ENCODE measurements at places on chromosomes 11 and 22.

- DNase-seq = no peak
Measured at GRCh38 chr11:15280393-15280792, 165.7 kb downstream of the INSC start.

DNA sequence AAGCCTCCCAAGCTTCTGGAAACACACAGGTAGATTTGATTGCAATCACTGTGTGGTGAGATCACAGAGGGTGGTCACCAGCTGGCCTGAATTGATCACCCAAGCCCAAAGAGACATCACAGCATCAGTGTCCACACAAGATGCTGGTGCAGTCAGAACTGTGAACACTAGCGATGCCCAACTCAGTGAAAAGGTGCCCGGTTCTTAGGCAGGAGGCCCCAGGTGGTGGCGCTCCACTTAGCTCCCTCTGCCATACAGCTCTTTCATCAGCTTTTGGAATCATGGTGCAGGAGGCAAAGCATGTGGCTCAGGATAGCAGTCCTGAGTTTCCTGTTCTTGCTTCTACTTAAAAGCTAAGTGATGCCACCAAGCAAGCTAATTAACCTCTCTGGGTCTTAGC lies 11.1 kb downstream of the DGCR2 start:
- no peak for DNase-seq

- DNase-seq = no peak
Measured at GRCh38 chr11:68998390-68998911, 14.6 kb downstream of the MRGPRF start.

- peak; percentile 10 for DNase-seq
Measured at GRCh38 chr11:17403980-17404759, 15.7 kb upstream of the KCNJ11 start.

DNA sequence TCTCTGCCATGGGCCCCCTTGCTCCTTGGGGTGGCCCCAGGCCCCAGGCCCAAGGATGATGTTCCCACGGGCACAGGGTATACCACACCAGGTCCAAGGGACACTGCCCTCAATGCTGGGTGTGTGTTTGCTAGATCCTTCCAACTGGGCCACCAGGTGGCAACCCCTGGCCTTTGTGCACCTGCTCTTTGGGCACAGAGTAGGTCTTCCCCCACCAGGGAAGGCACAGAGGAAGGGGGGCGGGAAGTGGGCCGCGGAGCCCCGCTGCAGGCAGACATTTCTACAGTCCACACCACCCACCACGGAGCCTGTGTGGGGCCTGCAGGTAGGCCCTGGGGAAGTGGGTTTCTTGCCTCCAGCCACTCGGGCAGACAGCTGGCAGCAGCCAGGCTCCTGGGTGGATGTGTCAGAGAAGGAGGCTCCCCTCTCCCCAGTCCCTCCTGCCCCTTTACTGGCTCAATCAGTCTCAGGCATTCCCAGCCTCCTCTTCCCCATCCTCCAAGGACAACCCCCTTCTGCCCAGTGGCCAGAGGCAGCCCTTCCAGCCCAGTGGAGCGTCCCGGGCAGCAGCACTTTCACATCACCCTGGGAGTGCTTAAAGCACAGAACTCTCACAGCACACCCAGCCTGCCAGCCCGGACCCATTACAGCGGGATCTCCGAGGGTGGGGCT lies 21.6 kb downstream of the MAFF start:
- no peak for DNase-seq

DNA sequence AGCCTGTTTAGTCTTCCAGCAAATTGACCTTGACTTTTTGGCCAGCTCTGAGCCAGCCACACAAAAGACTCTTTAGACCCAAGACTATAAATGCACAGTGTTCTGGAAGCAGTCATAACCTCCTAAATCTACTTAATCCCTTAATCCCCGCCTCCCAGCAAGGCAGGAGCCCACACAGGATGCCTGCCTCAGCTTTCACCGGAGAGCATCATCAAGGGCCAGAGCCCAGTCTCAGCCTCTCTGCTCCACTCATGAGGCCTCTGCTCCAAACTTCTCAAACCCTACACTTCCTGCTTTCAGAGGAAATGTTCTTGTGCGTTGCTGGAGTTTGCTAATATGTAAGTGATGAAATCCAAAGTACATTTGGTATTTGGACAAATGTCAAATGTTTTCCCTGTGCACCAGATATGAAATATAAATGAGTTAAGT lies 57.9 kb upstream of the FSHB start:
- DNase-seq = peak; percentile 31

GRCh38 chr22:17965538-17966402 lies 58.6 kb downstream of the MICAL3 start:
- no peak for DNase-seq

DNA sequence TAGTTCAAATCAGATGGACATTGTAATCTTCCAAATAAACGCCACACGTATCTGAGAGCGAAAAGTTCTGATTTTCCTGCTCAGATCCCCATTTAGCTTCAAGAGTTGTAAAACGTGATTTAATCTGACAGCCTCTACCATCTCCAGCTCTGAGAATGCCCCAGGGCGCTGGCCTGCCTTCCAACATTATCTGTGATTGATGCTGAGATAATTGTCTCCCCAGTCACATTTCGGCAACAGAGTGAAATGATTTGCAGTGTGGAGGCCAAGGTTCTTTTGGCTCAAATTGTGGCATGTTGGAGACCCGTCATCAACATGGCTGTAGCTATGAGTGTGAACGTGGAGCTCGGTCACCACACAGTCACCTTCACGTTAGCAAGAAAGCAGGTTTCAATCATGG lies 283.4 kb downstream of the BRD1 start:
- DNase-seq = no peak

GRCh38 chr11:42536611-42537360 lies 775.0 kb upstream of the API5 start:
- no peak for DNase-seq

DNA sequence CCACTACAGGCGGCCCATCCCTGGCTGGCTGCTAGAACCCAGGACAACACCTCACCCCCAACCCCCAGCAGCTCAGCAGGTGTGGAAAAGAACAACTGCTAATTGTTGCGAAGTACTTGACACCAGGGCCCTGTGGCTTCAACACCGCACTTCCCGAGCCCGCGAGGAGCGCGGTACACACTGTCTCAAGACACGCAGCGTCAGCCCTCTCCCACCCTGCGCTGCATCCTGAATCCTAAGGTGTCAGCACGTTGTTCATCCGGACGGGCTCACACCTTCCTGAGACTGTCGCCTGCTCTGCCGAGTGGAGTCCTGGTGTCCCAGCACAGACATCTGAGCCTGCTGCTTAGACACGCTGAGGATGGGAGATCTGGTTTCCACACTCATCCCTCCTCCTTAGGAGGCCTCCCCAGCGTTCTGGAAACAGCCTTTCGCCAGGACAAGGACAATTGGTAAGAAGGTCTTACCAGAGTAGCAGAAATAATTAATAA lies 1336.2 kb downstream of the BRD1 start:
- peak; percentile 3 for DNase-seq

DNA sequence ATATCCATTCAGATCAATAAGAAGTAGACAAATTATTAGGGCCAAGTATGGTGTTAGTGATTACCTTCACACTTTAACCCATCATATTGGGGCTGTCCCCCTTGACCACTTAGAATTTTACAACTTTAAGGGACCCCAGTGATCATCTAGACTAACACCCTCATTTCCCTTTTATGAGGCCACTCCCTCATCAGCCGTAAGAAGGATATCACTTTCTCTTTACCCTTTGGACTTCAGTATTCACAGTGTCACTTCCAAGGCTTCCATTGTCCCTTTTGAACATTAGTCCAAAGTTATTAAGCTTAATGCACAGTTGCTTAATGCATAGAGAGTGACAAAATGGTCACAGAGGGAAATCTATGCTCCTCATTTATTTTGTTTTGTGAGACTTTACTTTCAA lies 172.4 kb upstream of the MPPED2 start:
- DNase-seq = no peak

DNA sequence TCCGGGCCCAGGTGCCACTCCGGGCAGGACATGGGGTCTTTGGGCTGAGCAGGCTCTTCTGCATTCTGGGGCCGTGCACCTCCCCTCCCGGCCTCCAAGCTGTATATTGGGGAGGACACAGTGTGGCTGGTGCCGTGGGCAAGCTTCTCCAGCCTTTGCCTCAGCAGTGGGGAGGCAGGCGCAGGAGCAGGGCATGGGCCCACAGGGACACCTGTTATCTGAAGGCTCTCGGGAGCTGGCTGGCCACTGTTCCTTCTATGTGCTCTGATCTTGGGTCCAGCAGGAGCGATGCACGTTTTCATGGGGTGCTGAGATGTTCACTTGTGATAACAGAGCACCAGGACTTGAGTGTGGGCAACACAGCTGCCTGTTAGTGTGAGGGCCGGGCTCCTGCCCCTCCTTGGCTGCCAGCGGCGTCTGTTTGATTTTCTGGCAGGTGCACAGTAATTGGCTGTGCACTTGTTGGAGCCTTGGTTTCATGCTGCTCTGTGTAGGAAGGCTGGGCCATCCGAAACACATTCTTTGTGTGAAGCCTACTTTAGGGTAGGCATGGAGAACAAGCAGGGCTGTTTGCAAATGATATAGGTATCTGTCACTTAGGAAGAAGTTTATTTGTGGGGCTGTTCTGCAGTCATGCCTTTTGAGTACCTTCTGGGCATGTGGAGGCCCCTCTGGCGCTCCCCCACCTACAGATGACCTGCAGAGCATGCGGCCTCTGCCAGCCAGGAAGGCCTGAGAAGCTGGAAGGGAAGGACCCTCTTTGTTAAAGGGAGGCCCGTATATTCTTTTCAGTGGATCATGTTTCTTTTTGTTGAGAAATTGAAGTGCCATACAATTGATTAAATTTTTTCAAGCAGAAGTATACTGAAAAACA lies 201.5 kb downstream of the TBC1D22A start:
- no peak for DNase-seq

GRCh38 chr11:123173040-123173855 lies 21.8 kb downstream of the CLMP start:
- DNase-seq = peak; percentile 94

DNA sequence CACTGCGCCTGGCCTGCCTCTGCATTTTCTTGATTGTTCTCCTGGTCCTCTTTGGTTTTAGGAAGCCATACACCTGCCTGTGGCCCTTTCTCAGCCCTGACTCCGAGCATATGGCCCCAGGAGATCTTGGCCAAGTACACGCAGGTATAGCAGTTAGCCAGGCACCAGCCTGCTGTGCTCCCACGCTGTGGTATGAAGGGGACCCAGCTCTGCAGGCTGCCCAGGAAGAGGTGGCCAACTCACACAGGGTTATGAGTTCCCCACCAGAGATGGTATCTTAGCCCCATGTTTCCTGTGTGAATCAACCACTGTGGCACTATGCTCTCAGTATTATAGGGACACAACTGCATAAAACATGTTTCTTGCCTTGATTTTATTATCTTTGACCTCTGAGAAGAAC lies 31.1 kb downstream of the SGSM3 start:
- DNase-seq = no peak

GRCh38 chr11:125165111-125165842 lies 726 bp downstream of the PKNOX2 start:
- peak; percentile 60 for DNase-seq

DNA sequence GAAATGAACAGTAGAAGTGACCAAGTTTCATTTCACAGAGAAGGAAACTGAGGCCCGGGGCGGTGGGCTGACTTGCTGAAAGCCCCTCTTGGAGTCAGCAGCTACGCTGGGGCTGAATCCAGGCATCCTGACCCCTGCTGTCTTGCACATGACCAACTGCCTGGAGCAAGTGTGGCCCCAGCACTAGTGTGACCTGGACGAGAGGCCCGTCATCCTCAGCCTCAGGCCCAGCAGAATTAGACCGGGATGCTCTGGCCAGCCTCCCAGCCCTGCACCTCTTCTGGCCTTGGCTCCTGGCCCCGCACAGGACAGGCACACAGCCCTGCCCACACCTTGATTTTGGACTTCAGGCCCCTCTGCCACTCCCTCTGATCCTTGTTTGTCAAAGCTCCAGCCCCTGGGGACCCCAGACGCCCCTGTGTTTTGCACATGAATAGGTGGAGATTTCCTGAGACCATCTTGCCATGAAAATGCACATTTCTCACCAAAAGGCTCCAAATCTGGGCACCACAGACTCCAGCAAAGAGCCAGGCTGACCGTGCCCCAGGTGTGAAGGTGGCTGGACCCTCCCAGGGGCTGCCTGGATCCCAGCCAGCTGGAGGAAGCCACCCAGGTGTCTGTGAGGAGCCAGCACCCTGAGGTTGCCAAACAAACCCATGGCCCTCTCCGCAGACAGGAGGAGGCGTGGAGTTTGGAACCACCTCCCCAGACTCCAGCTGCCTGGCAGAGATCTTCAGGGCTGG lies 24.9 kb downstream of the FGF4 start:
- DNase-seq = no peak

GRCh38 chr11:45366619-45367190 lies 80.6 kb upstream of the SYT13 start:
- DNase-seq = no peak

DNA sequence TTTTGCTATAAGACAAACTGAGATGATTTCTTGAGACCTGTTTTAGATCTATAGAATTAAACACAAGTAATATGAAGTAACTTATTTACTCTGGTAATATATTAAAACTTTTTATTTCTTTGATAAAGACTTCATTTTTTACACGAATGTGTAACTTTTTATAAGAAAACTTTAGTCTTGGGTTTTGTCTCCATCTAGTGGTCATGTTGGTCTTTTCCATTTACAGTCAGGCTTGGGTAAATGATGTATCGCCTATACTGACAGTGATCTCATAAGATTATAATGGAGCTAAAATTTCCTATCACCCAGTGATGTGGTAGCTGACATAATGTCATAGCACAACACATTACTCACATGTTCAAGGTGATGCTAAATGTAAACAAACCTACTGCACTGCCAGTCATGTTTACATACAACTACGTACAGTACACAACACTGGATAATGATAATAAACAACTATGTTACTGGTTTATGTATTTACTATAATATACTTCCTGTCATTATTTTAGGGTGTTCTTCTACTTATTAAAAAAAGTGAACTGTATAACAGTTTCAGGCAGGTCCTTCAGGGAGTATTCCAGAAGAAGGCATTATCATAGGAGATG lies 7.5 kb upstream of the C11orf97 start:
- DNase-seq = peak; percentile 90

DNA sequence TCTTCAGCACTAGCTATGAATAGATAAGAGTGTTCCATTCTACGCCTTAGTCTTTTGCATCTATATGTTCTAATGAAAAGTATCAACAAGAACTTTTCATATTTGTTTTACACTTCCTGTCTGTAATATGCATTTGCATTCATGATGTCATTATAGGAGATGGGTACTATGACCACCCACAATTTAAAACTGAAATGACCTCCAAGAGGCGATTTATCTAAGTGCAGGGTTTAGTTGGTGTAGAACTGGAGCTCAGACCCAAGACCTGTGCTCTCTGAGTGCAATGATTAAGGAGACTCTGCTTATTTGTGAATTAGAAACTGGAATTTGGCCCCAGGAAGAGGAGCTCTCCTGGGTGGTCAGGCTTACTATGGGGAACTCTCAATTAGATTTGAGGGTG lies 289.1 kb downstream of the ETS1 start:
- DNase-seq = no peak

- DNase-seq = no peak
Measured at GRCh38 chr11:18804199-18804999, 12.8 kb upstream of the PTPN5 start.

GRCh38 chr11:115168686-115169085 lies 335.5 kb downstream of the CADM1 start:
- no peak for DNase-seq

DNA sequence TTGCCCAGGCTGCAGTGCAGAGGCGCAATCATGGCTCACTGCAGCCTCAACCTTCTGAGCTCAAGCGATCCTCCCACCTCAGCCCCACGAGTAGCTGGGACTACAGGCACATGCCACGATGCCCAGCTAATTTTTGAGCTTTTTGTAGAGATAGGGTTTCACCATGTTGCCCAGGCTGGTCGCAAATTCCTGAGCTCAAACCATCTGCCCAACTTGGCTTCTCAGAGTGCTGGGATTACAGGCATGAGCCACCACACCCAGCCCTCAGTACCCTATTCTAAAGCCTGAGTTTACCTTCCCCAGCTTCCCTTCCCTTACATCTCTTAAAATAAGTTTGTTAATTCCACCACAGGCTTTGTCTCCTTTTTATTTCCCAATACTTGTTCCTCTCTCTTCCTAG lies 59.1 kb downstream of the AMBRA1 start:
- no peak for DNase-seq
